Midbrain (tissue), 1 donor: ENCODE measurements at places on chromosomes 7 and 10.

DNA sequence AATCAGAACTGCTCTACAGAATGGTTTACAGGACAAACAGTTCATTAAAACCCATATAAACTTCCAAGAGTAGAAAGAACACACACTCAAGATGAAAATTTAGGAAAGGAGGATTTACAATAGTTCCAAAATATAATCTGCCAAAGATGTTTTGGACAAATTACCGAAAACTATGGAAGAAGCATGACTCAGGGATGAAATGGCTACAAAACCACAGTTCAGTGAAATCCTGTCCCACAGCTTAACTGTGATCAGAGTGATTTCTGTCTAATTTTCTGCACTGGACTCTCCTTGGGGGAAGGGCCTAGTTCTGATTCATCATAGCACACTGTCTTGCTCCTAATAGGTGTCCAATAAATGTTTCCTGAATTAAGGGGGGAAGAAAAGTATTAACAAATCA, 82.2 kb downstream of the HIPK2 start:
- no peak for DNase-seq

DNA sequence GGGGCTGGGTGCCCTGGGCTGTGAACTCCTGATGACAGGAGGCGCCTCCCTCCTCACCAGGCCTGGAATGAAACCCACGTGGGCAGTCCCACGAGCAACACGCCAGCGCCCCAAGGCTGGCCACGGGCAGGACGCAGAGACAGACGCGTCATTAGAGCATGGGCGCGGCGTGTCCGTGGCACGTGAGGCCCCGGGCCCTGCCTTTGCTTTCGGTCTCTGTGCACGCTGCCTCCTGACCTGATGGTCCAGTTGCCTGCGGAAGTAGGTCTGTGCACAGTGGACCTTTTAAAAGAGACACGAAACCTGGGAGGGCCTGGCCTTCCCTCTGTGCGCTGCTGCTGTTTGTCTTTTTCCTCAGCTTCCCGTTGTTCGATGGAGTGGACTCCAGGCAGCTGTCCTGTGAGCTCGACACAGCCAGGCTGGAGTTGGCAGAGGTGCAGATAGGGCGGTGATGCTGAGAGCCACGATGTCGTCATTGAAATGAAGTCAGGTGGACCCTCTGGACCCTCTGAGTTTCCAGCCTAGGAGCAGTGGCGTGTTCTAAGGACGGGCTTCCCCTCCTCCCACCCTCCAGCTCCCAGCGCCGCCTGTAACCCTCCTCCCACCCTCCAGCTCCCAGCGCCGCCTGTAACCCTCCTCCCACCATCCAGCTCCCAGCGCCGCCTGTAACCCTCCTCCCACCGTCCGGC, 40.1 kb upstream of the CFAP46 start:
- DNase-seq: no peak

- no peak for DNase-seq
Measured at GRCh38 chr7:51006483-51007235, 224.0 kb upstream of the GRB10 start.

DNA sequence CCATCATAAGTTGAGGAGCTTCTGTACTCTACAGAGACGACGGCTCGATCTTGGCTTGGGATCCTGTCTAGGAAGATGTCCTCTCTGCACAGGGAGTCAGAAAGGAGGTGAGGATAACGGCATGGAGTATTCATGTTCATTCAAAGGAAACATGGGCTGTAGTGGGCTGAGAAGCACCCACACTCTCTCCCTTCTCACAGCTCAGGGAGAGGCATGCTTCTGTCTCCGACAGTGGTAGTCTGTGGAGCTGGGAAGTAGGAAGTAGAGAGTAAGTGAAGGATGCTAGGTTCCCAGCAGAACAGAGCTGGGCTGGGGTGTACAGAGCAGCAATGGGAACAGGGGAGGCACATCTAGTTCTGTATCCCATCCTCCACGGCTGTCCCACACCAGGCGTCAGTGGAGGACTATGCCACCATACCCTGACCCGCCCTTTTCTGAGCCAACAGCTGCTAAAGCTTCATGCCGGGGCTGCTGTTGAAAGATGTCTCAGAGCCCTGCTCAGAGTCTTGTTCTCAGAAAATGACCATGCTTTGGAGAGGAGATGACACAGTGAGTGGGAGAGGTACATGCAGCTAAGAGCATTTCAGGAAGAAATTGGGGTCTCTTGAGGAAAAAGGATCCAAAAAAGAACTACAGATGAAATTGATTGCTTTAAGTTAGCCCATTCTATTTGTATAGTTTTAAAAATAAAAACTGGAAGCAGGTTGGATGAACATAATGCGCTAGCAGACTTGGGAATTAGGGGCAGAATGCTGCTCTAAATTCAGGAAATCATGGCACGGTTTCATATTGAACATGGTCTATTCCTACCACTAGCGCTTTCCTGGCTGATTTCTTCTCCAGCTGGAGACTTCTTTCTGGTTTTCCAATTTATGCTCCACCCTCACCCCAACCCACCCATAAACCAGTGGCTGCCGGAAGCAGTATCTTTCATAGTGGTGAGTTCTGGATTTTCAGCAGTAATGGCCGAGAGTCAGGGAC, 138.6 kb downstream of the CHN2 start:
- no peak for DNase-seq

GRCh38 chr10:129280908-129281586, 186.0 kb upstream of the MGMT start:
- DNase-seq: no peak

- DNase-seq: peak; percentile 72
Measured at GRCh38 chr10:97916586-97916985, 66.9 kb downstream of the GOLGA7B start.

DNA sequence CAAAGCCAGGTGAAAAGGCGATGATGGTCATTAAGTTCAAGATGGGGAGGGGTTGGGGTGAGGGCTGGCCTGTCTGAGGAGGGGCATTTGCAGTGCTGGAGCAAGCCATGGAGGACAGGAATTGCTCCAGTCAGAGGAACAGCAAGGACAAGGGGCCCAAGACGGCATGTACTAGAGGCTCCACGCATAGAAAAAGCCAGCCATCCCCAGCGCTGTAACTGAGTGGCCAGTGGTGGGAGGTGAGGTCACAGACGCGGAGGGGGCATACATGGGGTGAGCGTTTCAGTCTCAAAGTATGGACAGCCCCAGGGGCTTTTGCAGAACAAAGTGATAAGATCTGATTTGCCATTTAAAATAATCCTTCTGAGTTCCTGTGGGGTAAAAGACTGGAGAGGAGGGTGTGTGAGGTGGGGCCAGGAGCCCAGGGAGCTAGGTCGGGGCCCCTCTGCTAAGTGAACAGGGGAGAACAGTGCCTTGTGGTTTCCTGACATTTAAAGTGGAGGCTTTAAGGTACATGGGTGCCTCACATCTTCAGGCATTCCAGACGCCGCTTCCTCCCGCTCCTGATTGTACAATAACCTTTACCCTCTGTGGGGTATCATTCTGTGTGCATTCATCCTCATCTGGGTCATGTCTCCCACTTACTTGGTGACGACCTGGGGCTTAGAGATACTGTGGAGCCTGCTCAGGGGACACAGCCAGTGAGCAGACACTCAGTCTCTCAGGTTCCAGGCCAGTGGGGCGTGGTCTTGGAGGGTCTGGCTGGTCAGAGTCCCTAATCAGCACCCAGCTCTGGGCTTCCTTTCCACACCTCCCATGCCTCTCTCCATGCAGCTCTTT, 105.6 kb upstream of the GPR26 start:
- DNase-seq: no peak

DNA sequence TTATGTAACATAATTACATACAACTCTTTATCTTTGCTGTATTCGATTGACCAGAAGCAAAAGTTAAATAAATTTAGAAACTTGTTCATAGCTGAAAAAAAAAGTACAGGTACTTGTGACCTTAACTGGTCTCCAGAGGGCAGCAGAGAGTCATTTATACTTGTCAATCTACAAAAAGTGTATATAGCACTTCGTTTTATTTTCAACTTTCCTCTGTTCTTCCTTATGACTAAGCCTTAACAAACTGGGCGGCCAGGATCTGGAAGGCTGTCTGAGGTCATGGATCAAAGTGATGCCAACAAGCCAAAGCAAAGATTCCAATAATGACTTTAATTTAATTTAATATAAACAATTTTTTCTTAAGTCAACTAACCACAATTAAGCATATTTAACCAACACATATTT, 29.8 kb downstream of the C10orf67 start:
- peak; percentile 67 for DNase-seq
